ENCODE measurements at places on chromosomes 6 and 20.
A peak's percentile ranks its signal among the peaks of the same experiment; 100 is the strongest.

DNA sequence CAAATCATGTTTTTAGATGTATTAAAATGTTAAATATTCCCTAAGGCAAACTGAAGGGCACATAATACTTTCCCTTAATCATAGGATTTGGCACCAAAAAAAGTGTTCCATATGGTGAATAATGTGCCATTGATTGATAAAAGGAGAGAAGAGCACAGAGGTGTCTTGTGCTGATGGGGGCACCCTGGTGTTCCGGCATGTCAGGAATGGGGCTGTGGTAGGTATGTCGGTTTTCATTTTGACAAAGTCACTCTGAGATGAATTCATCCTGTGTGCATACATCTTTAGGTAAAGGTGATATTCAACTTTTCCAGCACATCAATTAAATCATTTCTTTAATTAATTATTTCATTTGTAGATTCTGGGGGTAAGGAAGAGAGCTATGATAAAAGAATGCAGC lies 36.8 kb downstream of the CENPW start:
- peaks cover 51% of the 10 kb centered on the region for H3K36me3 ChIP-seq
- H3K4me3 ChIP-seq: no peak overlapping the region
- no peak for DNase-seq

GRCh38 chr20:45860560-45861220 lies 3.3 kb downstream of the ZSWIM3 start:
- no peak overlapping the region for H3K4me3 ChIP-seq
- peaks cover 49% of the 10 kb centered on the region for H3K4me1 ChIP-seq
- DNase-seq: no peak
- H3K27ac ChIP-seq: no peak overlapping the region
- peaks cover 9% of the 10 kb centered on the region for H3K27me3 ChIP-seq
- H3K36me3 ChIP-seq: no peaks in the 10 kb centered on the region

- H3K4me3 ChIP-seq: no peak overlapping the region
- H3K36me3 ChIP-seq: no peaks in the 10 kb centered on the region
- no peak overlapping the region for H3K27ac ChIP-seq
- H3K27me3 ChIP-seq: peaks cover 14% of the 10 kb centered on the region
- H3K4me1 ChIP-seq: no peaks in the 10 kb centered on the region
Observed at GRCh38 chr20:20993372-20993771, 112.8 kb downstream of the LINC00237 start.

DNA sequence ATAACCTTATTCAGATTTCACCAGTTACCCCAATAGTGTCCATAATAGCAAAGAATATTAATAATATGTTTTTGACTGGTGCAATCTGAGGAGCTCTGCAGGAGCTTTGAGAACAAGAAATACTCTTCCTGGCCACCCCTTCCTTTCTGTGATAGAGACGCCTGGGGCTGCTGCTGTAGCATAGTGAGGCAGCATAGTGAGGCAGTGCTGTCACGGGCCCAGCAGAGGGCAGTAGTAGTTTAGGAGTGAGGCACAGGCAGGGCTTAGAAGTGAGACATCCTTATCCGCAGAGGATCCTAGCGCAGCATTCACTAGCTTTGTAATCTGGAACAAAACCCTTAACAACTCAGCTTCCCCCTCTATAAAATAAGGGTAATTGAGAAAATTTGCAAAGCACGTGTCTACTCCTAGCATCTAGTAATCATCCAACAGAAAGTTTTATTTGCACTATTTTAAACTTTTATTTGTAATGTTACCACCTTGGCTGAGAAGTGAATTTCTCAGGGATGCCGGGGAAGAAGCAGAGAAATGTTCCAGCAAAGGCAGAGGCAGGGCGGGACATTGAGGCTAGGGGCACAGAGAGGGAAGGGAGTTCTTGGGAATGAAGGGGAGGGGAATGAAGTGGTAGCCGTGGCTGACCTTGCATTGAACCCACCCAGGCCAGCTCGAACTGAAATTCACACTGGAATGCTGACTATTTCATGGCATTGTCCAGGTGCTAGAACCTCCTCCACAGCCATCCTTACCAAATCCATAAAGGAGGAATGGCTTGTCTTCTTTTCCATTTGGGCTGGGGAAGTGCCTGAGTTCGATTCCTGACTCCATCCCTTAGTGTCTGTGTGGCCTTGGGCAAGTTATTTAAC lies 78.8 kb downstream of the CDS2 start:
- H3K27me3 ChIP-seq: peaks cover 2% of the 10 kb centered on the region
- peaks cover 25% of the 10 kb centered on the region for H3K4me1 ChIP-seq

DNA sequence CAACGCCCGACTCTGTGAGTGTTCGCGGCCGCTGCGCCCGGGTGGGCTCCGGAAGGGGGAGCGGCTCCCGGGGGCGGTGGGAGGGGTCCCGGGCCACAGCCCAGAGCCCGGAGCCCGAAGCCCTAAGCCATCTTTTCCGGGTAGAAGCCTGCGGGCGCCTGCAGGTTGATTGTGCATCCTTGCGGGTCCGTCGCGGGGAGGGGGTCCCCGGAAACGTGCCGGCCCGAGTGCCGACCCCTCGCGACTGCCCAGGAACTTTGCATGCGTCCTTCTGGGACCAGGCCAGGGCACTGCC lies 413 bp downstream of the PTPRA start:
- no peak overlapping the region for H3K27ac ChIP-seq
- peaks cover 17% of the 10 kb centered on the region for H3K36me3 ChIP-seq
- H3K4me1 ChIP-seq: peaks cover 50% of the 10 kb centered on the region
- peak; percentile 82 for DNase-seq
- H3K27me3 ChIP-seq: peaks cover 33% of the 10 kb centered on the region

DNA sequence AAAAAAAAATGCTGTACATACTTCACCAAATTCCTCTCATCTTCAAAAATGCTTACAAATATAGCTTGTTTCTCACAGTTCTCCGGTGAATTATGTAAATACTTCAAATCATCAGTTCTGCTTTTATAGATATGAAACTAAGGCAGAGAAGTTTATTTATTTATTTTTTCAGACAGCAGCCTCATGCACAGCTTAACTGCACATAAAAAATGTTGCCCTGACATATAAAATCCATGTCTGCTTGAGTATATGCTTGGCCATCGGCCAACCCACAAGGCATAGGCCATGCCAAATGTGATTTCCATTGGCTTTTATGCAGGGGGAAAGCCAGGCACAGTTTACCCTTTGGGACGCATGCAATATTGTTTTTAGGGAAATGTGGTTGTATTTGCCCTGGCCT lies 57.3 kb upstream of the PHACTR2 start:
- no peaks in the 10 kb centered on the region for H3K36me3 ChIP-seq
- DNase-seq: no peak
- H3K4me1 ChIP-seq: peaks cover 13% of the 10 kb centered on the region

DNA sequence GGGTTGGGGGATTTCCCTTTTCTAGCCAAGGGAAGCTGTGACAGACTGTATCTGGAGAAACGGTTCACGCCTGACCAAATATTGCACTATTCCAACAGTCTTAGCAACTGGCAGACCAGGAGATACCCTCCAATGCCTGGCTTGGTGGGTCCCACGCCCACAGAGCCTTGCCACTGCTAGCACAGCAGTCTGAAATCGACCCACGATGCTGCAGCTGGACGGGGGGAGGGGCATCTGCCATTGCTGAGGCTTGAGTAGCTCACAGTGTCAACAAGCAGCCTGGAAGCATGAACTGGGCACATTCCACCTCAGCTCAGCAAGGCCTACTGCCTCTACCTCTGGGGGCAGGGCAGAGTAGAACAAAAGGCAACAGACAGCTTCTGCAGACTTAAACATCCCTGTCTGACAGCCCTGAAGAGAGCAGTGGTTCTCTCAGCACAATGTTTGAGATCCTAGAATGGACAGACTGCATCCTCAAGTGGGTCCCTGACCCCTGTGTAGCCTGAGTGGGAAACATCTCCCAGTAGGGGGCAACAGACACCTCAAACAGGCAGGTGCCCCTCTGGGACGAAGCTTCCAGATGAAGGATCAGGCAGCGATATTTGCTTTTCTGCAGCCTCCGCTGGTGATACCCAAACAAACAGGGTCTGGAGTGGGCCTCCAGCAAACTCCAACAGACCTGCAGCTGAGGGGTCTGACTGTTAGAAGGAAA lies 89.9 kb upstream of the ECI2 start:
- peaks cover 12% of the 10 kb centered on the region for H3K4me1 ChIP-seq
- H3K27me3 ChIP-seq: peaks cover 7% of the 10 kb centered on the region
- DNase-seq: peak; percentile 10
- no peak overlapping the region for H3K27ac ChIP-seq
- H3K36me3 ChIP-seq: peaks cover 4% of the 10 kb centered on the region
- no peak overlapping the region for H3K4me3 ChIP-seq

DNA sequence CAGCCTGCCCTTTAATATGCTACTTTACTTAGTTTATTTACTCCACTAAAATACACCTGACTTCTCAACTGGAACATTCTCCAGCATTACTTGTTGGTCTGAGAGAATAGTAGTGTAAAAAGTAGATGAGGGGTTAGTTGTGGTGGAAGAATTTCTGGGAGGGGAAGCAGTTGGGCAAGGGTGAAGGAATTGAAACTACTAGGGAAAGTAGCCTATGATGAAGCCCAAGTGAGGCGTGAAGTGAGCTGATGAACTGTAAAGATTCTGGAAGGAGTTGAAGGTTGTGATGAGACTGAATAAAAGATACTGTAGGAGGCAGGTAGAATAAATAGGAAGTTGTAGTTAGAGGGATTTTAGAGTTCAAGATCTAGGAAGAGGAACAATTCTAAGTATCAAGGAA lies 72.5 kb downstream of the ITCH start:
- DNase-seq: no peak
- H3K27me3 ChIP-seq: no peaks in the 10 kb centered on the region
- peak overlapping the region; percentile 1 for H3K27ac ChIP-seq

- H3K36me3 ChIP-seq: no peaks in the 10 kb centered on the region
- DNase-seq: no peak
- no peak overlapping the region for H3K27ac ChIP-seq
Observed at GRCh38 chr20:33967126-33967525, 26.6 kb upstream of the RALY start.

GRCh38 chr20:9981829-9982228 lies 53.0 kb upstream of the ANKEF1 start:
- H3K36me3 ChIP-seq: no peaks in the 10 kb centered on the region
- no peak overlapping the region for H3K4me3 ChIP-seq
- H3K27me3 ChIP-seq: no peaks in the 10 kb centered on the region
- peaks cover 10% of the 10 kb centered on the region for H3K4me1 ChIP-seq

DNA sequence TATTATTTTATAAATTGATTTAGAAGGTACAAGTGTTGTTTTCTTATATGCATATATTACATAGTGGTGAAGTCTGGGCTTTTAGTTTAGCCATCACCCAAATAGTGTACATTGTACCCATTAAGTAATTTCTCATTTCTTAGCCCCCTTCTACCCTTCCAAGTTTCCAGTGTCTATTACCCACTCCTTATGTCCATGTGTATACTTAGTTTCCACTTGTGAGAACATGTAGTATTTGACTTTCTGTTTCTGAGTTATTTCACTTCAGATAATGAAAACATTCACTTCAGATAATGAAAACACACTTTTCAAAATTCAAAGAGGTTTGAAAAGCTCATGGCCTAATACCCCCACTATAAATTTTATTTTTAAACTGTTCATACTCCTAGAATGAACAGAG lies 14.5 kb downstream of the DEFB125 start:
- no peak for DNase-seq
- no peaks in the 10 kb centered on the region for H3K36me3 ChIP-seq
- peaks cover 62% of the 10 kb centered on the region for H3K27me3 ChIP-seq
- no peak overlapping the region for H3K4me3 ChIP-seq
- no peaks in the 10 kb centered on the region for H3K4me1 ChIP-seq

GRCh38 chr6:74199215-74199915 lies 503.4 kb downstream of the CD109 start:
- DNase-seq: no peak
- no peaks in the 10 kb centered on the region for H3K4me1 ChIP-seq
- H3K27me3 ChIP-seq: no peaks in the 10 kb centered on the region
- no peak overlapping the region for H3K27ac ChIP-seq
- no peak overlapping the region for H3K4me3 ChIP-seq
